Substantia nigra (tissue), 51 donors: ENCODE measurements at places on chromosomes 16 and 17.

- no peak for DNase-seq
Measured at GRCh38 chr17:21164620-21165019, 37.9 kb downstream of the DHRS7B start.

- DNase-seq = no peak
Measured at GRCh38 chr17:40810494-40810893, 10.7 kb upstream of the KRT28 start.

GRCh38 chr16:86316967-86317812, 193.1 kb upstream of the FOXF1 start:
- DNase-seq = no peak

- no peak for DNase-seq
Measured at GRCh38 chr16:79381603-79382042, 218.9 kb downstream of the MAF start.

DNA sequence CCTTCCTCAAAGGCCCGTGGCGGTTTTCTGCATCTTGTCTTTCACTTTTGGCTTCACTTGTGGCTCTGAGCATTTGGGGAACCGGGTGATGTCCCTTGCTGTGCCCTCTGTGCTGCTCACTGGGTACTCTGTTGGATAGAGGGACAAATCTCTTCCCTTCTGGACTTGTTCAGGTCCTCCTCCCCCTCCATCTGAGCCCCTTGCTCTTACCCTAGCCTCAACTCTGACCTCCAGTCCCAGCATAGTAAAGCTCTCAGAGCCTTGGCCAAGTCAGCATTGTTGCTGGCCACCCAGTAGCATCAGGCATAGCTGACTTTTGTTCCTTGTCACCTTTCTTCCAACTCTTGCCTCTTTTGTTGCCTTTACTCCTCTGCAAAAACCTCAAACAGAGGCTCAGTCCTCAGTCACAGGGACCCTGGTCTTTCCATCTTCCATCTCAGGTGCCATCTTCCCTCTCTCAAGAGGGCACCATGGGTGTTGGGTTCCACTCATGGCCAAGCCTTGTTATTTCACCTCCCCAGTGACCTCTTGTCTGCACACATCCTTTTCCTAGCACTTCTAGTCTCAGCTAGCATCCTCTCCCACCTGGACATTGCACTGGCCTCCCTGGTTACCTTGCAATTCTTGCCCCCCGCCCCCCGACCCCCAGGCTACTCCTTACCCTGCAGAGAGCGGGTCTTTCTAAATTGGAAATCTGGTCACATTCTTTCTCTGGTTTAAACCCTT, 393 bp upstream of the PSMB10 start:
- DNase-seq = no peak

GRCh38 chr16:77271532-77272426, 72.6 kb downstream of the SYCE1L start:
- no peak for DNase-seq

DNA sequence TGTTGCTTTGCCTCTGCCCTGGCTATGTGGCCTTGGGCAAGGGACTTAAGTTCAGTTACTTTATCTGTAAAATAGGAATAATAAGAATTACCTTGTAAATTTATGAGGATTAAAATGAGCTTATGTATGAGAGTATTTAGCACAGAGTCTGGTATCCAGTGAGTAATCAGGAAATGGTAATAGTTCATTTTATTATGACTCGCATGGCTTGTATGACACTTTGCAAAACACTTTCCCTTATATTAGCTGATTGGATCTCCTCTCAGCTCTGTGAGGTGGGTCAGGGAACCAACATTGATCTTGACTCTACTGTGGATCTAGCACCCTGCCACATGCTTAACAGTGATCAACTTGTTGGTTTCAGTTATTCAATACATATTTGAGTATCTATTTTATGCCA, 8.3 kb upstream of the CDH3 start:
- no peak for DNase-seq

DNA sequence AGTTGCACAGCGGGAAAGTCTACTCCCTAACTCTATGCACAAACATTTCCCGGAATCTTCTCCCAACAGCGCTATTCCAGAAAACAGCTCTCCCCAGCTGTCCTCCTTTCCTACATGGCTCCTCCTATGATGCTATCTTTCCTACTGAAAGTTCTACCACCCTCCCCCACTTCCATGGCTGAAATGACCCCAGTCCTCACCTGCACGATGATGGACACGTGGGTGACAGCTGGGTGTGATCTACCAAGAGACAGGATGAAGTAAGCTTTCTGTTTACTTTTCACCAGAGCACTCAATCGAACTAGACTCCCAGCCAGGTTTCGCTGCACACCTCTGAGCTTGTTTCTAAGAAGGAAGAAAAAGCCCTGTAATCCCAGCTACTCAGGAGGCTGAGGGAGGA, 10.7 kb downstream of the CTC1 start:
- DNase-seq = no peak

- no peak for DNase-seq
Measured at GRCh38 chr17:79798299-79799173, 1.7 kb upstream of the CBX8 start.

DNA sequence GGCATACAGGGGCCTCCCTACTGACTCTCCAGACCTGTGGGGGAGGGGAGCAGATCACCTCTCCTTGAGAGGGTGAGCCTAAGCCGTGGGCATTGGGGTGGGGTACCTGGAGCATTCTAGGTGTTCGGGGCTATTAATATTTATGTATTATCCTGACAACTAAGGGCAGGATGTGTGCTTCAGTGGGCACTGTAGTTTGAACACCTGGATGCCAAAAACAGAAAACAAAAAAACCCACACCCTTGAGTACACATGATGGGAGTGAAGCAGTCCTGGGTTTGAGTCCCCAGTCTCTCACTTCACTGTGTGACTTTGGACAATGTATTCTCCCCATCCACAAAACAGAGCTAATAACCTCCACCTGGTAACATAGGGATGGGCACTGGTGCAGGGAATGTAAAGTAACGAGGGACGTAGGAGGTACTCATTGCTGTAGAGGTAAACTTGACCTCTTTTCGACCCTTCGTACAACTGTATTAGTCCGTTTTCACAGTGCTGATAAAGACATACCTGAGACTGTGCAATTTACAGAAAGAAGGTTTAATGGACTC, 257.8 kb downstream of the CPPED1 start:
- DNase-seq = no peak

DNA sequence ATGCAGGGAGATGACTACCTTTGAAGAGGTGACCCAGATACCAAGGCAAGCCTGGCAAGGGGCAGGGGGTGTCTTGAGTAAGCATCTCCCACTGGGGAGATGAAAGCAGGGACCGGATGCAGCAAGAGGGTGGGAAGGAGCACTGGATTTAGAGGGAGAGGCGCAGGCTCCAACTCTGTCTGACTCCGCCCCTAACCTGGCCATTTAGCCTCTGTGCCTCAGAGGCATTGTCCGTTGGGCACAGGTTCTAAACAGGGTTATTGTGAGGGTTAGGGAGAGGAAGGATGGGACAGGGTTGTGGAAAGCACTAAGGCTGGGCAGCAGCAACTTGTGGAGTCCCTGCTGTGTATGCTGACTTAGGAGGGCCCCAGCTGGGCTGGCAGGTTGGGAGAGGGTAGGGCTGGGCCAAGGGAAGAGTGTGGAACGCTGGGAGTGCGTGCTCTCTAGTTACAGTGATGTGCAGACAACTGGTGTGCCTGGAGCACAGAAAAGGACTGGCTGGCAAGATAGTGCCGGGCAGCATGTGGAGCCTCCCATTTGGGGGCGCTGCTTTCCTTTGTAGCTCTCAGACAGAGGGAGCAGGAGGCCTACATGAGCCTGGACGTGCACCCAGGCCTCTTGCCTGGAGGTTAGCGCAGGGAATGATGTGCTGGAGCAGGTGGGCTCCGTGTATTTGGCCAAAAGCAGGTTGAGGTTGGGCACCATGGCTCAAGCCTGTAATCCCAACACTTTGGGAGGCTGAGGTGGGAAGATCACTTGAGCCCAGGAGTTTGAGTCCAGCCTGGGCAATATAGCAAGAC, 26.2 kb downstream of the TBX2 start:
- DNase-seq = no peak

GRCh38 chr17:74777901-74778515, 1.9 kb upstream of the NAT9 start:
- DNase-seq = no peak

- DNase-seq = no peak
Measured at GRCh38 chr16:75746359-75746758, 20.1 kb upstream of the CPHXL start.

- no peak for DNase-seq
Measured at GRCh38 chr17:11296994-11297393, 56.0 kb downstream of the SHISA6 start.

DNA sequence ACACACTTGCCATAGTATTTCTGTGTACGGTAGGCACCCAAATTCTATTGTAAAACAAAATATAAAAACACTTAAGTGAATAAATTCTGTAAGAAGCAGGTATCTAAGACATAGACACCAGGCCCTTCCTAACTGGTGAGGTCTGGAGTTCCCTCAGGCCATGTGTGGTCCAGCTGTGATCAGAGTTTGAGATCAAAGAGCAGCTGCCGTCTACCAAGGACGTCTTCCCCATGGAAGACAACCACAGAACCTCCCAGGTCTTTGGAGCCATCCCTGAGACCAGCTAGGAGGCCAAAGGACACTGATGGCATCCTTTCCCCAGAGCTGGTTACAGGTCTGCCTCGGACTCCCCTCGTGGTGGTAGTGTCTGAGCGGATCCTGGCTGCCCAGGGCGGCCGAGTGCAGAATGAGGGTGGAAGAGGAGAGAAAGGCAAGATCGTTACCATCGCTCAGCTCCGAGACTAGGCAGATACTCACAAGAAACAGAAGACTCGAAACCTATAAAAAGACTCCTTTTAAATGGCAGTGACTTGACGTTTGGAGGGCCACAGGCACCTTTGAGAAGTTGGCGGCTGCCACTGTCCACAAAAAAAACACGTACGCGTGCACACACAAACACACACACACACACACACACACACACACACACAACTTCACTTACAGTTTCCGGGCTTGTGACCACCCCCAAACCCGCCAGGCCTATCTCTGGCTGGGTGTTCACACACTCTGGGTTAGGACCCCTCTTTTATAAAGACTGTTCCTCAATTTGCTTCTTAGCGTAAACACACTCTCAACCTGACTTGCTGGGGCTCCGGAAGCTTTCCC, 7.5 kb downstream of the TIMP2 start:
- DNase-seq = no peak

- DNase-seq = no peak
Measured at GRCh38 chr17:332558-333322, 19.9 kb downstream of the RPH3AL start.
